ENCODE measurements at places on chromosomes 3 and 15.

DNA sequence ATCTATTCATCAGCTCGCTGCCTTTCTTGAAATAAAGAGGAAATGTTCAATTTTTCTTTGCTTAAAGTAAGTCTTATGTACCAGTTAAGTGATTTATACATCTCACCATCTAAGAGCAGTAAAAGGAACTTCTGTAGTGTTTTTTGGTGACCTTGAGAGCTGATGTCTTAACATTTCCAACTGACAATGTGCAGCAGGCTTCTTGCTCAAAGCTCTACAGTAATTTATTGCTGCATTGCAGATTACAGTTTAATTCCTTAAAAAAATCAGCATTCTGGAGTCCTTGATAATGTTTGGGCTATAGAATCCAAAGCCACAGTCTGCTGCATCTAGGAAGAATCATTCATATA is 61.6 kb downstream of the DIPK2A start:
- DNase-seq, result no peak

DNA sequence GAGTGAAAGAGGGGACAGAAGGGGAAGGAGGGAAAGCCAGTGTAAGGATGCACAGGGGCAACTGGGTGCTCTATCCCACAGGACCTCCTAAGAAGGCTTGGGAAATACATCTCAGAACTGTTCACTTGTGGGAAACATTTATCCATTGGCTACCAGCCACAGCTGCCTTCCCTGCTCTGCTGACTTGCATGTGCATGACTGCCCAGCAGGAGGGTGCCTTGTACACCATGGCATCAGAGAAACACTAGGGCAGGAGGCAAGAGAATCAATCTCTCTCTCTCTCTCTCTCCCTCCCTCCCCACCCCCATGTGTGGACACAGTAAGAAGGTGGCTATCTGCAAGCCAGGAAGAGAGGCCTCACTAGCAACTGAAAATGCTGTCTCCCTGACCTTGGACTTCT is 62.9 kb upstream of the ZBTB38 start:
- no peak for DNase-seq

GRCh38 chr15:64246364-64247189 is 83.8 kb upstream of the PPIB start:
- peak; percentile 35 for DNase-seq

- no peak for DNase-seq
Measured at GRCh38 chr3:187979564-187979963, 174.4 kb upstream of the LPP start.

DNA sequence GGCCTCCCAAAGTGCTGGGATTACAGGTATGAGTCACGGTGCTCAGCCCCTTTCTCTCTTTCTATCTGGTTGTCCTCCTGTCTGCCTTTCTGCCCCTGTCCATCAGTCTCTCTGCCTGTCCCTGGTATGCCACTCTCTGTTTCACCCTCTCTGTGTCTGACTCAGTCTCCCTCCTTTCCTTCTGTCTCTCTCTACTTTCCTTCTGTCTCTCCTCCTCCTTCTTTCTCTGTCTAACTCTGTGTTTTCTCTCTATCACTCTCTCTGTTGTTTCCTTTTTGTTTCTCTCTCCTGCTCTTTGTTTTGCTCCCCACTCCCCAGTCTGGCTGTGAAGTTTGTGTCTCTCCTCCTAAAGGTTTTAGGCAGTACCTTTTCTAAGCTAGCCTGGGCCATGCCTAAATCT is 9.1 kb upstream of the STRA6 start:
- no peak for DNase-seq

DNA sequence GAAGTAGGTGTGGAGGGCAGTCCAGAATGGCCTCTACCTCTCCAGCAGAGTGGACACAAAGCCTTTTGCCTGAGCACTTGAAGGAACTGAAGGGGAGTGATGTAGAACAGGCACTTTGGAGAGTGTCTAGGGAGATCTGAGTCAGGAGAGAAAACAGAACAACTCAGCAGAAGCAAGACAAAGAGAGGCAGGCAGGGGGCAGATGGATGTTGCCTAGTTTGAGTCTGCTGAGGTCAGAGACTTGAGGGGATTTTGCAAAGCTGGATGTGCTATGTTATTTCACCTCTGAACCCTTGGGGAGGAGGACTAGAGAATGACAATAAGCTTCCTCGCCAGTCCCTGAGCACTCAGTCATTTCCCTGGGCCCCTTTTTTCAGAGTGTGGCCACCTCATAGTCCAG is 366.4 kb downstream of the EPHB1 start:
- no peak for DNase-seq

- DNase-seq, result no peak
Measured at GRCh38 chr3:10335190-10335738, 14.4 kb upstream of the SEC13 start.
